ENCODE measurements at places on chromosomes 7 and 10. TPM values are rescaled to one million over a fixed set of nuclear protein-coding genes. Genes with fewer than 3 reads are reported as not detected.

Gene COPS6
- 66.1 TPM for total RNA-seq

DNA sequence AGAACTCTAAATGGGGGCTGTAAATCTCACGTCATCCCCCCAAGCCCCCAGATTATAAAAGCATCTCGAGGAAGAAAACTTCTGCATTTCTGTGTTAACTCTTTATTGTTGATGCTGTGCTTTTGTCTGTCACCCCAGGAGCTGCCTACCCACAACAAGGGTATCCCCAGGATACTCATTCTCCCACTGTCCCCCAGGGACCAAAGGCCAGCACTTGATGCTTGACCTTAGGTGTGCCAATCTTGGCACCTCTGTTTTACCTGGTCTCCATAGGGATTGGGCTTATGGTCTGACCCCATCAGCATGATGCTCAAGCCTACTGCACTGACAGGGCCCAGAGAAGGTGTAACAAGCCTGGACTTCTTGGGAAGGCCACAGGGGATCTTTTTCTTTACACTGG, 225.9 kb upstream of the AGK start:
- DNase-seq = no peak

GRCh38 chr10:117007080-117007479, 2.1 kb upstream of the SHTN1 start:
- no peak for DNase-seq

DNA sequence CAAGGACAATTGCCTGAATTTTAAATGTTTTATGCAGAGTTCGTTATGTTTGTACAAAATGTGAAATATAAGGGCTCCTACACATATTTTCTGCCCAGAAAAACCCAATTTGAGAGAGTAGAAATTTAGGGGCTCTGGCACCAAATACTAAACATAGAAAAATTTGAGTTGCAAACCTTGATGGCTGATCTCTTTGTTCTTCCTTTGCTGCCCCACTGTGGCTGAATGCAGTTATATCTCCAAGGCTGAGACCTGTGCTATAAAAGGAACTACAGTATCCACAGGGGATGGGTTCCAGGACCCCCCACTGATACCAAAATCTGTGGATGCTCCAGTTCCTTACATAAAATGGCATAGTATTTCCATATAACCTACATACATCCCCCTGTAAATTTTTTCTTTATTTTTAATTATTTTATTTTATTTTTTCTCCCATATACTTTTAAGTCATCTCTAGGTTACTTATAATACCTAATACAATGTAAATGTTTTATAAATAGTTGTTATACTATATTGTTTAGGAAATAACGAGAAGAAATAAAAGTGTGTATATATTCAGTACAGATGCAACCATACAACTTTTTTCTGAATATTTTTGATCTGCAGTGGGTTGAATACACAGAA, 22.5 kb downstream of the CFAP43 start:
- peak; percentile 65 for DNase-seq

- peak; percentile 62 for DNase-seq
These were observed 1.1 kb upstream of the GPER1 start for GRCh38 chr7:1086588-1087464.

- DNase-seq = no peak
These were observed 22.3 kb downstream of the CABCOCO1 start for GRCh38 chr10:61684894-61685507.

Gene LBX1
- not detected for total RNA-seq

DNA sequence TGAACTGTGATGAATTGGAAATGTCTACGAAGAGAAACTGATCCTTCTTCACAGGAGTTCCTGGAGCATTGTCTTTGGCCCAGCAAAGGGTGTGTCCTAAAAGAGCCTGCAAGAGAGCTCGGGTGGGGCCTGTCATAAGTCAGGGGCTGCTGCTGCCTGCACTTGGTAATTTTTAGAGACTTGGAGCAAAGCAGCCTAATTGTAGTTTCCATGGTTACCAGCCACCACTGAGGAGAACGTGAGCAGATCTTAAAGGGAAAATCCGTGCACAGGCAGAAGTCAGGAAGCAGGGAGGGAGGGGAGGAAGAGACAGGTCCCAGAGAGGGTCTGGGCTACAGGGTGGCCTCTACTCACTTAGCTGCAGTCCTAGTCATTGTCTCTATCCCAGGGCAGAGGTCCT, 463.6 kb downstream of the PLXNA4 start:
- DNase-seq = peak; percentile 20

DNA sequence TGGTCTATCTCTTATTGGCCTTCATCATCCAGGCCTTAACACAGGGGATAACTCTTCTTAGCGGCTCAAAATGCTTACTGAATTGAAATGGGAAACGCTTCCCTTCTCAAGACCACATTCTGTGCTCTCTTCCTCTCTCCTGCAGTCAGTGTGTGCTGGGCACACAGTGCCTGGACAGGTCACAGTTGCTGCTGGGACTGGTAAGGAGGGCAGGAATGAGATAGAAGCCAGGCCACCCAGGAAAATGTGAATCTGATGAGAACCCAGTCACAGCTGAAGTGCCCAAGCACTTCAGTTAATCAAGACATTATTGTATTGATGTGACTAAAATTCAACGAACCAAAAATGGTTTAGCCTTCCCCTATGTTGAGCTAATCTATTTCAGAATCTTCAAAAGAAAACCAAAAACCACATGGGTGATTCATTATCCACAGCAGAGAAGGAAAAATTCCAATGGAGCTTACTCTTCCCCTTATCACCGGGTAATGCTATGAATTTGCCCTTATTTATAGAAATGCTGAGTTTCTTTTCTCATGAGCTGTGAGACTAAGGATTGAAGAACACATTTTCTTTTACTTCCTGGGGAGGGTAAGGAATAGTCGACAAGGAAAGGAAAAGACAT, 41.2 kb upstream of the PLPP4 start:
- no peak for DNase-seq

GRCh38 chr7:129150199-129150996, 5.9 kb downstream of the TSPAN33 start:
- DNase-seq = no peak

Gene IGF2BP3
- 0.80 TPM for total RNA-seq

DNA sequence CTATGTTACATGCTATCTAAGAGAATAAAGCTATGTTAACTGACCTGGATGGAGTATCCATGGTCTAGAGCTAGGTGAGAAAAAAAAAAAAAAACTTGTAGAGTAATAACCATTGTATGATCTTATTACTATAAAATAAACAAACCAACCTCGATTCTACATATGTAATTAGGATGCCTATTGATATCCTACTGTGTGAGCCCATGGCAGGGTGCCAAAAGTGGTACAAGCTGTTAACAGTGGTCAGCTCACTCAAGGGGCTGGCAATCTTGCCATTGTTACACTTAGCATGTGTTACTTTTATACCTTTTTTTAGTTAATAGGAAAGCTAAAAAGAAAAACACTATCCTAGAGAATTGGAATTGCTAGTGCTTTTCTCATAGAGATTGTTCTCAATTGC, 13.5 kb upstream of the IL6 start:
- DNase-seq = no peak

Gene AGBL3
- 3.6 TPM for total RNA-seq

Gene MACC1
- total RNA-seq = 45.2 TPM

- no peak for DNase-seq
These were observed 22.1 kb upstream of the AOAH start for GRCh38 chr7:36746347-36746746.

- DNase-seq = no peak
These were observed 395.6 kb downstream of the TNS3 start for GRCh38 chr7:47186316-47186715.

GRCh38 chr10:12214763-12215218, 18.8 kb downstream of the CDC123 start:
- peak; percentile 58 for DNase-seq

GRCh38 chr7:128951296-128951695, 13.6 kb downstream of the IRF5 start:
- no peak for DNase-seq

Gene TAS2R41
- total RNA-seq = not detected

Gene PLEKHS1
- total RNA-seq = 11.6 TPM

GRCh38 chr7:85475071-85475470, 288.2 kb upstream of the SEMA3D start:
- DNase-seq = no peak

Gene STEAP1
- total RNA-seq = 3.2 TPM

GRCh38 chr7:127885843-127886242, 145.4 kb downstream of the LRRC4 start:
- peak; percentile 66 for DNase-seq

DNA sequence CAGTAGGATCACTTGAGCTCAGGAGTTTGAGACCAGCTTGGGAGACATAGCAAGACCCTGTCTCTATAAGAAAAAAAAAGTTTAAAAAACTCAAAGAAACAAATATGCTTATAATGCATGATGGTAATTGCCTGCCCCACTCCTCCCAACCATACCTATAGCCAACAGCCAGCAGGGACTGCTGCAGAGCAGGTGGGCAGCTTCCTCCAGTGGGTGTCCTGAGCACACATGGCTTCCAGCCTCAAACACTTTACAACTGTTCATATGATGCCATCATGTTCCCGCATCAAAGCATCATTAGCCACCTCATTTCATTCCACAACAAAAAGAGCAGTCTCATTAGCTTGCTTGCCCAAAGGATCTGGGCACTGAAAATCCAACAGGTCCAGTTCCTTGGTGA, 42.0 kb downstream of the ABLIM1 start:
- no peak for DNase-seq

Gene EBLN1
- not detected for total RNA-seq

DNA sequence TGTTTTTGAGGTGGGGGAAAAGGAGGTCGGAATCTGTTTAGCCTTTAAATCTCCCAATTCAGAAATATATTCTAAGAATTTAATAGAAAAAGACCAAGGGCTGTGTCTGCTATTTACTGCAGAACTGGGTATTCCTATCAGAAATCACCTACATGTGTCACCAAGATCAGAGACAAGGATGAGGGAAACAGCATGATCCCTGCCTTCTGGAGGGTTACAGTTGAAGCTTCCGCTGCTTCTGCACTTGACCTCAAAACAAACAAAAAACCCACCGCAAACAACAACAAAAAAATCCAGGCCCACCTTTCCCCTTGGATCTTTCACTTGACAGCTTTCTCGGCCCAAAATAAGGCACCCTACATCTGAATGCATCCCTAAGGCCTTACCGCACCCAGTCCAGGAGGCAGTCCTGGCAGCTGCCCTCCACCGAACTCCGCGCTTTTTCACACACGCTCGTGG, 750 bp upstream of the CDK14 start:
- no peak for DNase-seq

Gene CEP55
- 3.5 TPM for total RNA-seq

GRCh38 chr7:77330169-77330882, 85.8 kb downstream of the GSAP start:
- DNase-seq = no peak

DNA sequence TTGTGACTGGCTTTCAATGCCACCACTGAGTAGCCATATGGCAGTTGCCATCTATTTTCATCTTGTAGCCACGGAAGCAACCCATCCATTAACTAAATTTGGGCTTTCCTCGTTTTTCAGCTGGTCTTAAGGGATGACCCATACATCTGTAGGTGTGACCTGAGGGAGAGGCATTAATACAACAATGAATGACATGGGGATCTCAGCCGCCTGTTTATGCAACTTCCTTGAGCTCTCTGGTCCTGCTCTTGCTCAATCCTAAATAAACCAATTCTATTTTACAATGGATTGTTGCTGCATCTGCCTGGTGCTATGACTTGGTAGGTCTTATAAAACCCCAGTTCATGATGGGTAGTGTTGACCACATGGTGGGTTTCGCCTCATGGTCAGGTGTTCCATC, 21.9 kb upstream of the ADAM22 start:
- no peak for DNase-seq

- DNase-seq = peak; percentile 34
These were observed 30.0 kb upstream of the PRKAR2B start for GRCh38 chr7:107014387-107015023.

GRCh38 chr7:36967387-36967786, 243.1 kb upstream of the AOAH start:
- peak; percentile 61 for DNase-seq

Gene GRID2IP
- 0.77 TPM for total RNA-seq

DNA sequence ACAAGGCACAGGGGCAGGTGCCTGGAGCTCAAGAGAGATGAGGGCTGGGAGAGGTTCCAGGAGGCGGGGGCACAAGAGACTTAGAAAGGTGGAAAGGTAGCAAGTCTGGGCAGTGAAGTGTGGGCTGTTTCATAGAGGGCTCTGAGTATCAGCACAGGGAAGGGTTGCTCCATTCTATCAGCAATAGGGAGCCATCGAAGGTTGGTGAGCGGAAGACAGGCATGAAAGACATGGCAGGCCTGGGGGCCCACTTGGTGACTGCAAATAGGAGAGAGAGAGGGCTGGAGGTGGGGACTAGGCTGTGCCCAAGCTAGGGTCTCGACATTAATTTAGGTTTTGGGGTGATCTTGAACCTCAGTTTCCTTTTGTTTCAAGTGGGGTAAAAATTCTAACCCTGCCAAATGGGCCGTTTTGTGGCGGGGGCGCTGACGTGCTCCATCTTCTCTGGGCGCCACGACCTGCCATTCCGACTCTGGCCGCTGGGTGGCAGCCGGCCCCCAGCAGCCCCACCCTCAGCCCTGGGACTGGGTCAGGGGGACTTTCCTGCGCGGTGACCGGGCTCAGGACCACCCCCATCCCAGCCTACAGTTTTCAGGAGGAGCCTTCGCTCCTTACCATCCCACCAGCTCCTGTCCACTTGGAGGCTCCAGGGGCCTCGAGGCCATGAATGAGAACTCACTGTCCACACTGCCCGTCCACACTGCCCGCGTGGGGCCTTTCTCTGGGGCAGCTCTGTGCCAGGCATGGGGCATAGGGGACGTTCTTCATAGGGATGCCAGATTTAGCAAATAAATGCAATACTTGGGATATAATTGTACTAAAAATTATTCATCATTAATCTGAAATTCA, 37.2 kb upstream of the PCBD1 start:
- peak; percentile 43 for DNase-seq

Gene SLC26A5
- total RNA-seq = 0.77 TPM

- DNase-seq = no peak
These were observed 23.3 kb upstream of the RHOBTB1 start for GRCh38 chr10:60967260-60967659.

DNA sequence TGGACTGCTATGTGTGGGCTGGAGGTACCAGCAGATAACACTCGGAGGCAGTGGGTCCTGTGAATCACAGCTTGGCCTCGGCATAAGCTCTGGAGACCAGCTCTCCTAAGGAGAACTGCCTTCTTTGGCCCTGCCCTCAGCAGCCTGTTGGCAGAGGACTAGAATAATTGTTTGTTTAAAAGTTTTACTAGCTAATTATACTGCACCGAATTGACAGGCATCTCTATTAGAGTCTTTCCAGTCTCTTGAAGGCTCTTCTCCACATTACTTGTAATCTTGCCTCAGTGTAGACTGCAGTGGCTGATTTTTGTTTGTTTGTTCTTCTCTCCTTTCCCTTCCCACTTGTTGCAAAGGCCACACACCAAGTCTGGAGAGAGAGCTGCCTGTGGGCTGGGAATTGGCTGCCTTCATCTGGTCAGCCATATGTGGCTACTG, 183.2 kb downstream of the AUTS2 start:
- peak; percentile 62 for DNase-seq

GRCh38 chr10:129589546-129589945, 122.5 kb downstream of the MGMT start:
- DNase-seq = no peak

DNA sequence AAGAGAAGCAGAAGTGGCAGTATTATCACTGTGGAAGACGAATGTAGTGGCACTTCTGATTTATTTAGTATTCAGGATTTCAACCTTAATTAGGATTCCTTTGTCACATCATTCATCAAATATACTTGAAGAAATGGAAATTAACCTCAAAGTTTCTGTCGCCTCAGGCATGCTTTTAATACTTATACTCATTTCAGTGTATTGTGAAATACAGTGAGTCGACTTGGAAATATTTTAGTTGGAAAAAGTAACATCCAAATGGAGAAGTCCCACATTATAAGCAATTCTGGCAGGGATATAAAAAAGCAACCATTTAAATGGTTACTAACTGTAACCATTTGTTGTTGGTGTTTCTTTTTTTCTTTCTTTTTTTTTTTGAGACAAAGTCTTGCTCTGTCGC, 648.8 kb downstream of the ARL4A start:
- no peak for DNase-seq

All from lung (tissue), 17 donors.